SJSA1 (cell line): ENCODE measurements at places on chromosomes 7 and 10.

GRCh38 chr10:73828161-73828560 lies 16.8 kb upstream of the NDST2 start:
- DNase-seq: no peak

DNA sequence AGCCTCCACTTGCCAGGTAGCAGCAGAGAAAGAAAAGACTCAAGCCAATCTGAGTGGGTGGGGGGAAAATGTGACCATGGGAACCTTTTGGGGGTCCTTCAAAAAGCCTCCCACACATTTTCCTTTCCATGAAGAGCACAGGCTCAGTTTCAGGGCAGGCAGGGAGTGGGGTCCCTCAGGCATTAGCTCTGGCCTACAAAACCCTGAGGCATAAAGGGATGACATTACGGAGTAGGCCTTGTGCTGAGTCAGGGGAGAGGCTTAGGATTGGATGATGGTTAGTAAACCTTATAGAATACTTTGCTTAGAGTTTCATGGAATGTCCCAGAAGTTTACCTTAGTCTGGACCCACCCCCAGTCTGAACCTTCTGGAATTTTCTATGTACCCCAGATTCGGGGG lies 3.5 kb downstream of the DNAJC30 start:
- no peak for DNase-seq

GRCh38 chr7:20447021-20447650 lies 116.4 kb downstream of the ITGB8 start:
- no peak for DNase-seq

GRCh38 chr7:77679608-77680007 lies 16.7 kb upstream of the RSBN1L start:
- no peak for DNase-seq

DNA sequence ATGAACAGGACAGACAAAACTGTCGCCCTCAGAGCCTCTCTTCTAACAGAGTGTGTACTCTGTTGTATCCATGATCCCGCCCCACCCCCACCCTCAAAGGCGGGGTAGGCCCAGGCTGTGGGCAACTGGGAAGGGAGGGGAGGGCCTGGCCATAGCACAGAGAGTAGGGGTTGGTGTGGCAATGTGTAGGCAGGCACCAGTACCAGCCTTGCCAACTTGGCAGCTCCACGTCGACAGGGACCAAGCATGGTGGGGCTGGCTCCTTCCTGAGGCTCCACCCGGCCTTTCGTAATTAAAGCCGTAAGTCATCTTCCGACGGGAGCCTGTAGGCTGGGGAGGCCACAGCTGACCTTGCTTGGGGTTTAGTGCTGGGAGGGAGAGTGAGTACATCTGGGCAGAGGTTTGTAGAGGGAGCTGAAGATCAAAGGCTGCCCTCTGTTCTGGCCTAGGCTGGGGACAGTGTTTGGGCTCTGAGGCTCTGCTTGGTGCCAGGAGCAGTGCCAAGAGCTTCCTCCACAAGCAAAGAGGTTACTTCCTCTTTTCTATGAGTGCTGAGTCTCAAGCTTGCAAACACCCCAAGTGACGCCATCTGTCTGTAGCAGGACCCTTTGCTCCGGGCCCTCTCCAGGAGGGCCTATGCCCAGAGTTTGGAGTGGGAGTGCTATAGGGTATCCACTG lies 121.6 kb downstream of the C10orf105 start:
- no peak for DNase-seq

- no peak for DNase-seq
These were observed 37.6 kb downstream of the PRF1 start for GRCh38 chr10:70564901-70565351.

DNA sequence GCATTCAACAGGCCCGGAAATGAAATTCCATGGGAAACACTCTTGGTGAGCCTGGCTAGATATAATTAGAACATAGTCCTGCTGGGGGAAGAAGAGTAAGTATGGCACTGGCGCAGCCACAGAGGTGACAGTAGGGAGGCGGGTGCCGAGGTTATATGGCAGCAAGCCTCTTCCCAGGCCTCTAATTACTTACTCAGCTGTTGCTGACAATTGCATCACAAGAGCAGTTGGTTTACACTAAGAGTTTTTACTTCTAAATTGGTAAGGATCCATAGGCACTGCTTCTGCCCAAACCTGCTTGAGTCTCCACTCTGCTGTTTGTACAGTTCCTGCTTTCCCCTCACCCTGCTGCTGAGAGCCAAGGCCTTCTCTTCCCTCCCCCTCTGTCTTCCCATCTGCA lies 93.3 kb upstream of the DUSP5 start:
- no peak for DNase-seq

DNA sequence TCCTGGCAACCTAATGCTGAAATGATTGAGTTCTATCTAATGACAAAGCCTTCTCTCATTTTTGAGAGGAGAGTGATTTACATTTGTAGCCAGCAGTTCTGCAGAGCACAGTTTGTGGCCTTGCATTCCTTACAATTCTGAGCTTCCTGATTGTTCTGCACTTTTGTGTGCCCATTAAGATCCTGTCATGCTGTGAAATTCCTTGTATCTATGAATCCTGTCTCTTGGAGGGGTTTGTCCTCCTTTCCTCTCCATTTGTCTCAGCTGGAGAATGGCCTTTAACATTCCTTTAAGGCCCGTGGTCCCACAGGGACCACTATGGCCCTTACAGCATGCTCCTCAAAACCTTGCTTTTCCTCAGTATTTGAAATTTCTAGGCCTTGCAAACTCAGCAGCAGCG lies 10.4 kb downstream of the KLHL7 start:
- DNase-seq: no peak

GRCh38 chr7:136074843-136075242 lies 97.7 kb upstream of the MTPN start:
- no peak for DNase-seq
